ENCODE measurements at places on chromosomes 4 and X.

DNA sequence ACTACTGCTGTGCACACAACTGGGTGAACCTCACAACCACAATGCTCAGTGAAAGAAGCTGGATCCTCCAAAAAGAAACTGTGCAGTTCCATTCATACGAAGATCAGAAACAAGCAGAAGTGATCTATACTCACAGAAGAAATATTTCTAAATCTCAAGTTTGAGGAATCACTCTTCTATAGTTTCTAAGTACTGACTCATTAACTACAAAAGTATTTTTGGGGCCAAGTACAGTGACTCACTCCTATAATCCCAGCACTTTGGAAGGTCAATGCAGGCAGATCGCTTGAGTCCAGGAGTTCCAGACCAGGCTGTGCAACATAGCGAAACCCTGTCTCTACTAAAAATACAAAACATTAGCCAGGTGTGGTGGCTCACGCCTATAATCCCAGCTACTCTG, 51.3 kb upstream of the RELL1 start:
- no peak for DNase-seq

- DNase-seq, result no peak
Measured at GRCh38 chrX:42748067-42748850, 29.7 kb downstream of the PPP1R2C start.

DNA sequence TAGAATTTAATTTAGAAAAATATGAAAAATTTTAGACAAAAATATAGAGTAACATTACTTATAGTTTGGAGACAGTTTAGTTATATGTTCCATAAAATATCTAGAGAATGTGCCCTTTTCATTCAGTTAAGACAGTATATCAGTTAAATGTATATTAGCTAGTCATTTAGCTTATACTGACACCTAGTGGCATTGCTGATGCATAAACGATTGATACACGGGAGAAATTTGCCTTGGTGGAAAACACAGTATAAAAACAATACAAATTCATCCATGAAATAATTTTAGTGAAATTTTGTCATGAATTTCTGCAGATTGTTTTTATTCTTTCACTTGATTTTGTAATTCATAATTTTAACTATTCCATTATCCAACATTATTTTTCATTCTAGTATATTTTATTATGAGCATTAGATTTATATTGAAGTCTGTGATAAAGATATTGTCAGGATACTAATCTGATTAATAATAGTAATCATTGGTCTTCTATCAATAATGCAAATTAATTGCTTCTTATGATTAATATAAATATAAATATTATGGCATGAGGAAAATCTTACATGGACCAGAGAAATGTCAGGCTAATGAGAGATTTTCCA, 219.0 kb downstream of the TLL1 start:
- peak; percentile 24 for DNase-seq

DNA sequence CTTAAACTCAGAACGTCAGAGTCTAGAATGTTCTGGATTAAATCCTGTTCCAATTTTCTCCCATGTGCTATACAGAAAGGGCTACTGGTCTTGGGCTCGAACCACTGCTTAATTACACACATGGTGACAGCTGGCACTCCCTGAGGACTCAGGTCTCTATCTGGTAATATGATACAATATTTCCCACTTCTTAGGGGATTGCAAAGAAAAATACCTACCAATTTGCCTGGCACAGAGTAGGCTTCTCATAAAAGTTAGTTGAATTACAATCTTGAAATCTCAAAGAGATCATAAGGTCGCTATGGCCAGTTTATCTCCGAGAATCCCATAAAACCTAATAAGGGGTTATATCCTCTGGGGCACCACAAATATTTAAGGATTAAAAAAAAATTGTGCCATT, 8.6 kb downstream of the GPM6B start:
- peak; percentile 78 for DNase-seq

- no peak for DNase-seq
Measured at GRCh38 chr4:6178757-6179156, 21.6 kb downstream of the JAKMIP1 start.

- no peak for DNase-seq
Measured at GRCh38 chrX:9440116-9440844, 24.6 kb upstream of the TBL1X start.

DNA sequence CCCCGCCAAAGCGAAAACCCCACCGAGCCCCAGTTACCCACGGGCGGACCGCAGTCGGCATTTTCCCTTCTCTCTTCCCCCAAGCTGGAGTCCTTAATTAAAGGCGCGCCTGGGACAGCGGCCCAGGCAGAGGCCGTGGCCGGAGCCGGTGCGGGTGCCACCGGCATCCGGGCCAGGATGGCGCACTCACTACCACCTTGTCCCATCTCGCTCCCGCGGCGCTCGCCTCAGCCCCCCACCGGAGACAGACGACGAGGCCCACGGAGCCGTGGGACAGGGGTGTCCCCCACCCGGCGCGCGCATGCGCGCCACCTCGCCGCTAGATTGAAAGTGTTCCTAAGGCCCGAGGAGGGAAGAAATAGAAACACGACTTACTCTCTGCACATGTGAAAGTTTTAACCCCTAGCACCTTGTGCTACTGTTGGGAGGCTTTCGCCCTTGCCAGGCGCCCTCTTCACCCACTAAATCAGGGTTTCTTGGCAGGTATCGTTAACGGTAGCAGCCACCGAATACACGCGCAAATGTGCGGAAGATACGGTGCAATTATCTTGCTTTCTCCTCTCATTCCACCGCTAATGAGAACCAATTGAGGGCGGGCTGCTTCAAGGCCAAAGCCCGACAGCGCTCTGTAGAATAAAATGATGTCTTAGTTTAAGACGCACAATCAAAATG, 64.3 kb upstream of the CCDC160 start:
- peak; percentile 17 for DNase-seq

GRCh38 chrX:153450949-153451277, 5.1 kb upstream of the TREX2 start:
- DNase-seq, result no peak

GRCh38 chrX:10246846-10247245, 90.1 kb downstream of the CLCN4 start:
- no peak for DNase-seq

DNA sequence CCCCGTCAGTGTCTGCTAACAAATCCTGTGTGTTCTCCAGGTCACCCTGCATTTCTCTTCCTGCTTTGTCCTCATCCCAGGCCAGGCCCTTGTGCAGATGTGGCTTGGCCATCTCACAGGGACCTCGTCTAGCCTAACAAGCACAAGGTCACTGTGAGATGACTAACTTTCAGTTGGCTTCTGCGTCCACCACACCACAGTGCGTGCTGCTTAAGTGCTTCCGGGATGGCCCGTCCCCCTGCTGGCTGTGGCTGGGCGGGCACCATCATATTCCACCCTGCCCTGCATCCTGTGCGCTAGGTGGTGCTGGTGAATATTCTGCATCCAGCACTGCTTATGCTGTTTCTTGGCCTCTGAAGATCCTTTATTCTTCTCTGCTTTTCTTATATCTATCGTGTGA, 33.8 kb downstream of the RBBP7 start:
- no peak for DNase-seq

- no peak for DNase-seq
Measured at GRCh38 chrX:24228596-24228995, 79.1 kb downstream of the ZFX start.

DNA sequence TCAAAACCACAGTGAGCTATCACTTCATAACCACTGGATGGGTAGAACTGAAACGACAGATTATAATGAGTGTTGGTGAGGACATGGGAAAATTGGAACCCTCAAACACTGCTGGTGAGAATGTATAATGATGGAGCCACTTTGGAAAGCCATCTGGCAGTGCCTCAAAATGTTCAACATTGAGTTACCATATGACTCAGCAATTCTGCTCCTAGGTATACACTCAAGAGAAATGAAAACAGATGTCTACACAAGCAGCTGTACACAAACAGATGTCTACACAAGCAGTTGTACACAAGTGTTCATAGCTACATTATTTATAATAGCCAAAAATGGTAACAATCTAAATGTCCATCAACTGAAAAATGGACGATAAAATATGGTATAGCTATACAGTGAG, 143.9 kb downstream of the PDGFRA start:
- no peak for DNase-seq

- DNase-seq, result no peak
Measured at GRCh38 chrX:37926700-37927099, 79.3 kb upstream of the DYNLT3 start.

DNA sequence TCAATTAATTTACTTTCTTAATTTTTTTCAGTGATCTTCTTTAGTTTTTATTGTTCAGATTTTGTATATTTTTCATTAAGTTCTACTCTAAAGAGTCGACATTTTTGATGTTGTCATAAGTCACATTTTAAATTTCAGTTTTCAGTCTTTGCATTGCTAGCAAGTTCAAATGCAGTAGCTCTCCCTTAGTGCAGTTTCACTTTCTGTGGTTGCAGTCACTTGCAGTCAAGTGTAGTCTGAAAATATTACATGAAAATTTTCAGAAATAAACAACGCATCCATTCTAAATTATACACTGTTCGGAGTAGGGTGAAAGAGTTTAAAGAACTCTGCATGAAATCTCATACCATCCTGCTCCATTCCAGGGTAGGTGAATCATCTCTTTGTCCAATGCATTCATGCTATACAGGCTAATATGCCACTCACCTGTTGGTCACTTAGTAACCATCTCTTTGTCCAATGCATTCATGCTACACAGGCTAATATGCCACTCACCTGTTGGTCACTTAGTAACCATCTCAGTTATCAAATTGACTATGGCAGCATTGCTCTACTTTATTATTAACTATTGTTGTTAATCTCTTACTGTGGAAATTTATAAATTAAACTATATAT, 356.9 kb downstream of the STPG2 start:
- DNase-seq, result no peak

DNA sequence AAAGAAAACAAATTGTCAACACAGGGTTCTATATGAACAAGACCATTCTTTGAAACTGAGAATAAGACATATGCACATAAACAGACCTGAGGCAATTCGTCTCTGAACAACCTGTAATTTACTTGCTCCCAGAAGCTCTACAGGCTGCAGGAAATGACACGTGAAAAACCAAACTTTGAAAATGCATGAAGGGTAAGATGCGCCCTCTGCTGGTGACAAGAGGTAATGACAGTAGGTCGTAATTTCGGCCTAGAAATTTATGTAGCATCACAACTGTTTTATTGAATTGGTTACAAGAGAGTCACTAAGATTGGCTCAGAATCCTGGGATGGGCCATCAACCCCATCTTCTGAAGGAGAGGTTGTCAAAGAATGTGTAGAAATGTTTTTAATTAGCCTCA, 276.5 kb downstream of the PPP4R3C start:
- DNase-seq, result peak; percentile 61

DNA sequence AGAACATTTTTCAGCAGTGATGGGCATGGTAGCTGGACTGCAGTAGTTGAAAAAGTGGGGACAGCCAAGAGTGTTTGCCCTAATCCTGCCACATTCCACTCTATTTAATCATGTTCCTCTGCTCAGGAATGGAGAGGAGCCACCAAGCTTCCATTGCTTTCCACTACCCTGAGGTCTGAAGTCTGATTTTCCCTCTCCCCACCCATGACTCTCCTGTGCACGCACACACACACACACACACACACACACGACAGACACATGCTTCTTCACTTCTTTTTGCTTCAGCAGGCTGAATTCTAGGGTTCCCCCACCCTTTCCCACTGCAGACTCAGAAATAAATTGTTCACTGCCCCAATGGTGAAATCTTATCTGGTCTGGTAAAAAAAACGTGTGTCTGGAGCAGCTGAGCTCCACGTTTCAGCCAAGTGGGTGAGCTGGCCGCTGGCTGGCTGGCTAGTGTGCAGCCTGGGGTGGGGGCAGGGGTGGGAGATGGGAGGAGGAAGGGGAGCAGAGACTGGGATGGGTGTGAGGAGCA, 142.7 kb upstream of the NALF2 start:
- DNase-seq, result no peak

DNA sequence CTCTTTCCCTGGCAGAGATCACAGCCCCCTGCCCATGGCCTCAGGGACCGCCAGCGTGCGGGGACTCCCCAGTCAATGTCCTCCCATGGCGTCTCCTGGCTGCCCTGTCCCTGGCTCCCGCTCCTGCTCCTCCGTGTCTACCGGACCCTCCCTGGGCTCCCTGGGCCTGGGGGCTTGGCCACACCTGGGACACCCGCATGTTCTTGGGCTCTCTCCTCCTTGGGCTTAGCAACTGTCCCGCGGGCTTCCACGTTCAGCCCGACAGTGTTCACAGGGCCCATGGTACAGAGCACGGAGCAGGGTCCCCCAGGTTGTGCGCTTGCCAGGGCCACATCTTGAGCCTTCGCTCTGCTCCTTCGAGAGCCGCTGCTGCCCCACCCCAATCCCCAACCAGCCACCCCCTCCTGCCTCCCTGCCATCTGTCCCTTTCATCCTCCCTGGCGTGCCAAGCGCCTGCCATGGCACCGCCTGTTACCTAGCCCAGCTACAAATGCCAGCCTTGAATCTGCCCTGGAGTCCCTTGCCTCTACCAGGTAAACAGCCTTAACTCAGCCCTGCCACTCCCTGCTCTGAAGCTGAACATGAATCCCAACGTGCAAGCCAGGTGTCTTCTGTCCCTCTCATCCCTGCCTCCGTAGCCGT, 3.9 kb downstream of the AVPR2 start:
- peak; percentile 70 for DNase-seq

GRCh38 chr4:119189638-119190037, 22.9 kb upstream of the USP53 start:
- no peak for DNase-seq

GRCh38 chr4:68209003-68209402, 36.5 kb downstream of the TMPRSS11B start:
- no peak for DNase-seq

DNA sequence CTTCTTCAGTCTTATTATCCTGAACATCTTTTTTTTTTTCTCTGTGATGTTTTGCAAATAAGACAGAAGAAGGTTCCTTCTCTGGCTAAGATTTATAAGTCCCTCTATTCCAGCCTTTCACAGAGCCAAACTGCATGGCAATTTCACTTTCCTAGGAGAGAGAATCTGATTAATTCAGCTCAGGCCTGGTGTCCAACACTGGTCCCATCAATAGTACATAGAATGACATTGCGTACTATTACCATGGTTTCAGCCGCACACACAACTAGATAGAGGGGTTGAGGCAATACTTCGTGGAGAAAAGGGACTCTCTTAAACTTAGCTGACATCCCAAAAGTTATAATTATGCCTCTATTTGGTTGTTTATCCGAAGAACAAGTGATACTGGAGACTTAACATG, 18.5 kb downstream of the DCAF8L2 start:
- DNase-seq, result no peak

GRCh38 chr4:165927366-165927765, 54.3 kb downstream of the TLL1 start:
- peak; percentile 1 for DNase-seq

GRCh38 chrX:68647156-68647957, at the start of gene STARD8:
Gene STARD8 (plus strand): TSS chrX:68647666. CDS start chrX:68647883, 217 bp downstream.
- DNase-seq, result peak; percentile 36

DNA sequence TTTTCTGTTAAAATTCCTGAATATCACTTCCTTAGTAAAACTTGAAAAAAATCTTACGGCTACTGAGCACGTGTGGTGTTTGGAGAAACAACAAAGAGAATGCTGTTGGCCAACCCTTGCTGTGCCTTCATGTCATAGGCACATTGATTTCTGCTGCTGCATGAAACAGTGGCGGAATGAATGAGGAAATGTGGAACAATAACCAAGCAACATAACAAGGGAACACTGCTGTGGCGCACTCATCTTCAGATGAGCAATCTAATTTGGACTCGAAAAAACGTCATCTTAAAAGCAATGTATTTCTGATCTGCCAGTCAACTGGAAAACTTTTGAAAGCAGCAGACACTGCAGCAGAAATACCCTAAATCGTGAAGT, 51.4 kb downstream of the PROM1 start:
- no peak for DNase-seq
